Ovary (tissue), 10 donors: ENCODE measurements at places on chromosomes 11 and 22. TPM values are rescaled to one million over a fixed set of nuclear protein-coding genes. Genes with fewer than 3 reads are reported as not detected.

The PATE2 gene
- 0.12 TPM for total RNA-seq

The MISFA gene
- total RNA-seq = not detected

The NAGA gene
- total RNA-seq = 34.3 TPM

The TSKU gene
- total RNA-seq = 19.2 TPM

The ACRV1 gene
- total RNA-seq = not detected

The ZP1 gene
- total RNA-seq = not detected

GRCh38 chr11:64531906-64532312, 59.1 kb upstream of the SLC22A12 start:
- DNase-seq = no peak

DNA sequence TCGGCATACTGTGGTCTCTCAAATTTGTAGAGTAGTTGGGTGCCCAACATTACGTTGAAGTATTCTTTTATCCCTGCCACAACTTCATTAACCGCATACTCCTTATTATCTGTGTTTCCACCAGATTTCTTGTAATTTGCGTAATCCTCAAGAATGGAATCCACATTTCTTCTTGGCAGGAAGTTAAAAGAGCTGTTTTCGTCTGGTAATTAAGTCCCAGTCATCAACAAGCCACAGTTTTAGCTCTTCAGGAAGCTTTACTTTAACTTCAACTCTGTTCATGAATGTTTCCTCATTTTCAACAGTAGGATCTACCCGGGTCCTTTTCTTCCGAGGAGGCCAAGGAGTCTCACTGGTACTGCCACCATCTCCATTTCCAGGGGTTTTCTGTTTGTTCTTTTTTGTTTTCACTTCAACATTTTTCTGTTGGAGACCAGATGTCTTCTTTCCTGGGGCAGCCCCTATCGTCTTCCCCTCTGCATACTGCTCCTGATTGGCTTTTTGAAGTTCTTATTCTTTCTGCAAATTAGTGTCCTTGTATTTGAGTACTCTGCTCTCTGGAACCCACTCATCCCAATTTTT, 30.3 kb downstream of the PDE3B start:
- no peak for DNase-seq

DNA sequence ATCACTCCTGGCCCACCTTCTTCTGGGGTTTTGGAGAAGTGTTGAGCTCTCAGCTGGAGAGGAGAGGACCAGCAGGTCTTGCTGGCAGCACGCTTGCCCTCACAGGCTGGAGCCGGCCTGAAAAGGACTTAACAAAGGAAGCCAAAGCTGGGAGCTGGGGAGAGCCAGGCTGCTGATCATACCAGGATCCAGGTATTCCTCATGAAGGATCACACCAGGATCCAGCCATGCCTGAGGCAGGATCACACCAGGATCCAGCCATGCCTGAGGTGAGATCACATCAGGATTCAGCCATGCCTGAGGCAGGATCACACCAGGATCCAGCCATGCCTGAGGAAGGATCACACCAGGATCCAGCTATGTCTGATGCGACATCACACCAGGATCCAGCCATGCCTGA, 17.0 kb downstream of the MRGPRD start:
- no peak for DNase-seq

- DNase-seq = no peak
Measured at GRCh38 chr22:25698461-25698860, 43.5 kb upstream of the MYO18B start.

DNA sequence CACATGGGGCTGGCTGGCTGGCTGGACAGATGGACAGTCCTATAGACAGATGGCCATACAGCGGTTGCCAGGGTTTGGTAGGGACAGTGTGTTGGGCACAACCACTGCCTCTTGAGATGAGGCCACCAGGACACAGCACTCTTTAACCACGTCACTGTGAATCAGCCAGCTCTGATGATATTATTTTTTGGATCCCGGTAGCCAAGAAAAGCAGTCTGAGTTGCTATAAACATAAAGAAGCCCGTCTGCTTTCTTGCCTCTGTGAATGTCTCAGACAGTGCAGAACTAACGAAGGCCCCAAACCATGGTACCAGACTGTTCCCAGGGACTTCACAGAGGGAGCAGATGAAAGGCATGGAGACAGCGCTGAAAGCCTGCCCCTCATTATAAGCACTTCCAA, 115.9 kb upstream of the CSNK2A3 start:
- DNase-seq = no peak
